ENCODE measurements at places on chromosomes 6 and 20.

DNA sequence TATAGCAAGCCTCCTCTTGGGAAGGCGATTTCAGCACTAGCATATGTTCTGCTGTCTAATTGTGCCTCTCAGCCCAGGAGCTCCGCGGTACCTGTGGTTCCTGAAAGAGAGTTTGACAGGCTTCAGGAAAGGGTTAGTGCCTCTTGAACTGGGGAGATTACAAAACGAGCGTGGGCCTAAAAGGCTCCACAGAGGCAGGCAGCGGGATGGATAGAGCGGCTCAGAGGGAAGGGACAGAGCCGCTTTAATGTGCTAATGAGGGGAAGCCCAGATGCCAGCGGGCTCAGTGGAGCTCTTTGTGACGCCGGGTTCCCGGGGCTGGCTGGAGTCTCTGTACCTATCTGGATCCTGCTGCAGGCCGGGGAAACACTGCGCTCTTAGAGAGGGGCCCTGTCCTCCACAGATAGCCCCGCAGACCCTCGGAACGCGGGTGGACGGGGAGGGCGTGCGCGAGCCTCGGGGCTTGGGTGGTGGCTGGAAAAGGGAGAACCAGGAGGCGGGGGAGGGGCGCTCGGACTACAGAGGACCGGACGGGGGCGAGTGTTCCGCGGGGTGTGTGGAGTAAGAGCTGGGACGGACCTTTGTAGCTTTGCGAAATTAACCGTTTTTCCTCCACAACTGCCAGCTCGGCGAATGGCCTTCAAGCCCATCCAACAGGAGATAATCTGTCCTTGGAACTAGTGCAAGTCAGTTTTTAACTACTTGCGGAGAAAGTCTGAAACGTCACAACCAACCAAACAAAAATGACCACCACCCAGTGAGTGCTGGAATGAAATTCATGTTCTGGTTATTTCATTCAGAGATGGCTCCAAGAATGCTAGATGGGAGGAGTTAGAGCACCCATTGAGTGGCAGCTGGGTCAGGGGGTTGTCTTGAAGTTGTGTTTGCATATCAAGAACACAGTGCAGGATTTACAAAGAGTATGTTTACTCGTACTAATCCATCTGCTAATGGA, 13.0 kb downstream of the SLC35F1 start:
- H3K27me3 ChIP-seq, result peaks cover 3% of the 10 kb centered on the region
- H3K27ac ChIP-seq, result no peak overlapping the region

DNA sequence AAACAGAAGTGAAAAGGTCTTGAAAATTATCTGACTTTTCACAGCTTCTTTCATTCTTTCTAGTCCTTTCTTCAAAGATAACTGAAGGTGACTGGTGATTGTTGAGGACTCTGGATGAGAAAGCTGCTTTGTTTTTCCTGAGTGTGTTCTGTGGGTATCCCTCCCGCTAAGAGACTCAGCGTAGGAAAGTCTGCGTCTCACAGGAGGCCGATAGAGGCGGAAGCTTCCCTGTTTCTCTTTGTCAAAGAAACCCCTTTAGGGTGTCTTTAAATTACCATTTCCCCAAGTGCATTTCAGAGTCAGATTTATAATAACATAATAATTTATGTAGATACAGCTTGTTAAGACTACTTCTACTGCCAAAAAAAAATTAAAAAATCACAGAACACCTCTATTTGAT, 31.2 kb upstream of the IRF4 start:
- DNase-seq, result no peak
- H3K4me3 ChIP-seq, result no peak overlapping the region
- peaks cover 25% of the 10 kb centered on the region for H3K4me1 ChIP-seq
- H3K27ac ChIP-seq, result no peak overlapping the region

DNA sequence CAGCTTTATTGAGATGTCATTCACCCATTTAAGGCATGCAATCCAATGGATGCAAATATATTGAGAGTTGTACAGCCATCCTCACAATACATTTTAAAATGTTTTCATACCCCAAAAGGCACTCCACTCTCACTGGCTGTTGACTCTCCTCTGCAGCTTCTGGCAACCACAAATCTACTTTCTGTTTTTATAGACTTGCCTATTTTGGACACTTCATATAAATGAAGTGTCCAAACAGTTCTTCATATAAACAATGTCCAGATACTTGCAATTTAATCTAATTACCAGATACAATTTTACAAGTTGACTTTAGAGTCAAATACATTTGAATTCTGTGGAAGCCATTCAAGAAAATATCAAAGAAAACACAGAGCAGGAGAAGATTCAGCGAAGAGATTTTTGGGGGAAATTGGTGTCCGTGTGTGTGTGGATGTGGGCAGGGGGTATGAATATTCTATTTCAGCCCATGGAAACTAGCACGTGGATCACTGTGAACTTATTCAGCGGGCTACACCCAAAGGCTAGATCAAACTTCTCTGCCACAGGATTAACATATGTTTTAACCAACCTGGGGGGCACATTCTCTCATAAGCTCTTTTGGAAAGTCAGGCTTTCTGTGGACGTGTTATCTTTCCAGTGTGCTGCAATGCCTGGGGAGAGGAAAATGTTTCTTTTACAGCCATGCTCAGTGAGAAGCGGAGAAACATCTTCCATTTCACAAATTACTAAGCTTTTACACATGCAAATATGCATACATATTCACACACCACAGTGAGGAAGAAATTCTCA, 73.9 kb downstream of the PLG start:
- H3K4me3 ChIP-seq, result no peak overlapping the region
- no peak overlapping the region for H3K27ac ChIP-seq
- H3K4me1 ChIP-seq, result no peaks in the 10 kb centered on the region
- no peak for DNase-seq

DNA sequence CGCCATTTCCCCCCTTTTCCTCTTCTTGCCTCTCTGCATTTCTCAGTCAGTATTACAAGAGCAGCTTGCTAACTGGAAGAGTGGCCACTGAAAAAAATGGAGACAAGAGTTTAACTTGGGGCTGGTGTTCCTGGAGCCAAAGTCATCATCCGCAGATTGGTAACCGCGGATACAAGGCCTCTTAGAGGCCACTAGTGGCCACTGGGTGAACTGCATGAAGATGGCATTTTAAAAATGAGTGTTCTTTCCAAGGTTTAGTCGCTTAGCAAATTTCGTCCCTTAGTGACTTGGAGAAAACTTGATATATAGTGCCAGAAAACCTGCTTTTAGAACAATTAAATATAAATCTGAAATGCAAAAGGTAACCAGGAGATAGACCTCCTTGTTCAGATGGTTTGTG, 4.8 kb downstream of the F13A1 start:
- peaks cover 40% of the 10 kb centered on the region for H3K27me3 ChIP-seq
- no peaks in the 10 kb centered on the region for H3K4me1 ChIP-seq
- peak; percentile 44 for DNase-seq
- H3K36me3 ChIP-seq, result no peaks in the 10 kb centered on the region
- no peak overlapping the region for H3K4me3 ChIP-seq

GRCh38 chr20:58697867-58698703, 5.5 kb downstream of the NPEPL1 start:
- H3K36me3 ChIP-seq, result peaks cover 14% of the 10 kb centered on the region
- no peak overlapping the region for H3K27ac ChIP-seq
- H3K4me3 ChIP-seq, result no peak overlapping the region
- H3K4me1 ChIP-seq, result peaks cover 18% of the 10 kb centered on the region
- no peaks in the 10 kb centered on the region for H3K27me3 ChIP-seq

DNA sequence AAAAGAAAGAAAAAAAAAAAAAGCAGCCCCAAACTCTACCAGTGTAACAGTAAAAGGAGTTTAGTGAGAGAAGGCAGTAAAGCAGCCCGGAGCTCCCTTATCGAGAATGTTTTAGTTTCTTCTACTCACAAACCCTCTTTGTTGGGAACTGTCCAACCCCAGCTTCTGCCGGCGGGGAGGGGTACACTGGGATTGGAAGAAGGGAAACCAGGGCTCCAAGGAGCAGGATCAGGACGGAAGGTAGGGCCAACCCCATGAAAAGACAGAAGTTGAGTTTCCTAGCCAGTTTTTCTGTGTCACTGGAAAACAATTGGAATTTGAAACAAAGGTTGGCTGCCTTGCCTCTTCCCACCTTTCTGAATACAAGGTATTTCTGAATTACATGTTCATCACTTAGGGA, 66.0 kb downstream of the KIZ start:
- no peaks in the 10 kb centered on the region for H3K27me3 ChIP-seq
- no peak for DNase-seq
- no peak overlapping the region for H3K4me3 ChIP-seq
- H3K27ac ChIP-seq, result no peak overlapping the region
- no peaks in the 10 kb centered on the region for H3K4me1 ChIP-seq
- no peaks in the 10 kb centered on the region for H3K36me3 ChIP-seq

- no peak overlapping the region for H3K27ac ChIP-seq
- H3K27me3 ChIP-seq, result peaks cover 24% of the 10 kb centered on the region
- H3K4me3 ChIP-seq, result no peak overlapping the region
- DNase-seq, result no peak
- H3K4me1 ChIP-seq, result peaks cover 12% of the 10 kb centered on the region
Observed at GRCh38 chr20:46998477-46999240, 104.0 kb downstream of the EYA2 start.

DNA sequence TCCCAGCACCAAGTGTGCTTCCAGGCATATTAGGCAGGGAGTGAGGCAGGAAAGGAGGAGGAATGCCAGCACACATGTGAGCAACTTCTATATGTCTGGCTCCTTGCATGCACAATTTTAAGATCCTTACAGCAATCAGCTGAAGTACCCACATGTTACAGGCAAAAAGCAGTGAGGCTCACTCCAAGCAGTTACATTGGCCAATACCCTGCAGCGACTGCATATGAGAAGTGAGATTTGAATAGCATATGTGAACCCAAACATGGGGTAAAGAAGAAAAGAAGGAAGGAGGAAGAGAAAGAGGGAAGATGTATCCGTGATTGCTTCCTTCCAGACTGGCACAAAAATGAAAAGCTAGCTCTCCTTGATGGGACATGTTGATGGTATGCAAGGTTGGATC, 193.6 kb downstream of the PTPRT start:
- no peak for DNase-seq
- no peak overlapping the region for H3K27ac ChIP-seq
- H3K4me1 ChIP-seq, result no peaks in the 10 kb centered on the region
- no peak overlapping the region for H3K4me3 ChIP-seq

DNA sequence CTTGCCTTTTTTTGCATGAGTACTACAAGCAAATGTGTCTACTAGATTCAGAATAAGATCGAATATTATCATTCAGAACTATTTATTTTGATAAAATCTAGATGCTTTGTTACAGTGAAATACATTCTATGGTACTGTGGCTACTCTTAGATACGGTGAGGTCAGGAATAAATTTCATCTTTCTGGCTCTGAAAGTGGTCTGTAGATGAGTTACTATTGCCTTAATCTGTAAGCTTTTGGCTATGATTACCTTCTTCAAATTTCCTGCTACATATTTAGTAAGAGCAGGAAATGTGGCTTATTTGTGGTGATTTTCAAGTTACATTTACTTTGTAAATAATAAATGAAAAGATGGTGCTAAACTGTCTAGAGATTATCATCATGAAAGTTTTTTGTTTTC, 50.0 kb downstream of the SCAF8 start:
- peaks cover 42% of the 10 kb centered on the region for H3K36me3 ChIP-seq
- no peak overlapping the region for H3K27ac ChIP-seq
- peaks cover 20% of the 10 kb centered on the region for H3K4me1 ChIP-seq
- no peak for DNase-seq

GRCh38 chr20:20415321-20415720, 47.4 kb downstream of the INSM1 start:
- no peaks in the 10 kb centered on the region for H3K27me3 ChIP-seq
- peak overlapping the region; percentile 88 for H3K27ac ChIP-seq
- DNase-seq, result no peak
- H3K4me1 ChIP-seq, result peaks cover 56% of the 10 kb centered on the region
- no peak overlapping the region for H3K4me3 ChIP-seq

- H3K27ac ChIP-seq, result no peak overlapping the region
- H3K4me1 ChIP-seq, result no peaks in the 10 kb centered on the region
- no peaks in the 10 kb centered on the region for H3K36me3 ChIP-seq
- H3K4me3 ChIP-seq, result no peak overlapping the region
Observed at GRCh38 chr20:9574181-9574580, 59.8 kb downstream of the LAMP5 start.

DNA sequence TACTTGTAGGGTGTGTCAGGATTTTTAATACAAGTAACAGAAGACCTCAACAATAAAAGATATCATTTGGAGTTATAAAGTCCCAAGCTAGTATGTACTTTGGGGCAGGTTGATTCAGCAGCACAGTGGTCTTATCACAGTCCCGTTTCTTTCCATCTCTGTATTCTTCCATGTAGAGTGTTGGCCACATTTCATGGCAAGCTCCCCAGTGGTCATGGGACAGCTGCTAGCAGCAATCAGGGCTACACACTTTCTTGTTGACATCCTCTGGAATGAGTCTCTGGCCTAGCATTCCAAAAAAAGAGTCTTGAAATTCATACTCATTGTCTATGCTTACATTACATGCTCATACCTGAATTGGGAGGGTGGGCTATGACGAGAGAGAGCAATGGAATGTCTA, 53.2 kb downstream of the SOBP start:
- H3K27me3 ChIP-seq, result peaks cover 22% of the 10 kb centered on the region
- H3K4me1 ChIP-seq, result no peaks in the 10 kb centered on the region
- H3K4me3 ChIP-seq, result no peak overlapping the region
- no peak overlapping the region for H3K27ac ChIP-seq

GRCh38 chr6:40411881-40412280, 175.3 kb downstream of the LRFN2 start:
- H3K27me3 ChIP-seq, result peaks cover 2% of the 10 kb centered on the region
- H3K36me3 ChIP-seq, result no peaks in the 10 kb centered on the region
- no peaks in the 10 kb centered on the region for H3K4me1 ChIP-seq
- DNase-seq, result no peak
- H3K27ac ChIP-seq, result no peak overlapping the region

GRCh38 chr6:116741571-116741970, 23.9 kb downstream of the FAM162B start:
- no peak overlapping the region for H3K4me3 ChIP-seq
- DNase-seq, result no peak

DNA sequence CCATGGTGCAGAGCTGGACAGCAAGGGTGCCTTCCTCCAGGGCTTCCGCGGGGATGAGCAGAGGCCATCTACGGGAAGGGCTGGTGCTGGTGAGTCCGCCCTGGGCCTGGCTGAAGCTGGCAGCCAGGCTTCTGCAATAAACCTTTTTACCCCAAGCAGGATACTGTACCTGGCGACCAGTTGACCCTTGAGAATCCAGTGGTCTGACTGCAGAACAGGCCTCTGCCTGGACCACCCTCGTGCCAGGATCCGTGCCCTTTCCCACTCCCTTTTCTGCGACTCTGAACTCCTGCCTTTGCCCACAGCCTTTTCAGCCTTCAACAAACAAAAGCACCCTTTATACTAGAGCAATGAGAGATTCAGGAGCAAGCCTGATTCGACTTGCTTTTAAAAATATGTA, 18.9 kb downstream of the CDH26 start:
- no peaks in the 10 kb centered on the region for H3K36me3 ChIP-seq
- no peak overlapping the region for H3K27ac ChIP-seq
- H3K27me3 ChIP-seq, result no peaks in the 10 kb centered on the region
- no peak for DNase-seq
- no peak overlapping the region for H3K4me3 ChIP-seq
- no peaks in the 10 kb centered on the region for H3K4me1 ChIP-seq
